ENCODE measurements at places on chromosomes 6 and 20.
A peak's percentile ranks its signal among the peaks of the same experiment; 100 is the strongest.

DNA sequence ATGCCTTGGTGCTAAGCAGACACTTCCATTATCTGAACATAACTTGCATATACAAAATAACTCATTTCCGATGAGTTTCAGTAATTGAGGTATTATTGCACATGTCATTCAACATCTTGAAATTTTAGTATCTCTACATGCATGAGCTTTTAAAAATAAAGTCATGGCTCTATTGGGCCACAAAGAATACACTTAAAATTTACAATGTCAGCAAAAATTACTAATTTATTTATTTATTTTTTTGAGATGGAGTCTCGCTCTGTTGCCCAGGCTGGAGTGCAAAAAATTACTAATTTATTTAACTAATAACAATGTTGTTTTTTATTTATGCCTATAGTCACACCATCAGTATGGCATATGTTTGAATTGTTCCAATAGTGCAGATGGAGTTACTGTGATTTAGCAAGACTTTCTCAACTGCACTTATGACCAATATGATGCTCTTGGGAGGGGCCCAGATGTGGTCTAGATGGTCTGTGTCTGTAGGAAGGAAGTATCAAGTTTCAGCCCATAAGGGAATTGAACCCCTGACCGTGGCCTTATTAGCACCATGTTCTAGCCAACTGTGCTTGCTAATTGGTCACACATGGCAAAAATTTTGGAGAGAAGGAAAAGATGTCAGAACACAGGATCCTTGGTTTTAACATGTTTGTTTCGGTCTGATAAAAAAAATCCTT lies 370.7 kb upstream of the TSHZ2 start:
- peaks cover 67% of the 10 kb centered on the region for H3K27me3 ChIP-seq
- H3K4me3 ChIP-seq: no peak overlapping the region

- H3K4me3 ChIP-seq: peak overlapping the region; percentile 68
- peaks cover 100% of the 10 kb centered on the region for H3K27me3 ChIP-seq
- peaks cover 31% of the 10 kb centered on the region for H3K4me1 ChIP-seq
- H3K27ac ChIP-seq: no peak overlapping the region
- no peak for DNase-seq
These were observed 9.9 kb downstream of the NRN1 start for GRCh38 chr6:5996714-5997419.

DNA sequence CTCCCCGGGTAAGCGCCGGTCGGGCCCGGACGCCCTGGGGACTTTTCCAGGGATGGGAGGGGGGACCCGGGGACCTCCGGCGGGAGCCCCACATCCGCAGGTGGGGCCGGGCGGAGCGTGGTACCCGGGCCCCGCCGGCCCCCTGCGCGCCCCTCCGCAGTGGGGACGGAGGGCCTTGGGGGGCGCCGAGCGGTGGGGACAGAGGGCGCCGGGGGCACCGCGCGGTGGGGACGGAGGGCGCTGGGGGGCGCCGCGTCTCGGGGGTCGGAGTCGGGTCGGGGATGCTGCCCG lies 270 bp downstream of the PLEKHG1 start:
- H3K27ac ChIP-seq: no peak overlapping the region
- peaks cover 13% of the 10 kb centered on the region for H3K27me3 ChIP-seq
- no peak for DNase-seq
- H3K4me1 ChIP-seq: peaks cover 51% of the 10 kb centered on the region

GRCh38 chr20:50652702-50653294 lies 38.5 kb downstream of the RIPOR3 start:
- H3K27ac ChIP-seq: peak overlapping the region; percentile 52
- H3K27me3 ChIP-seq: no peaks in the 10 kb centered on the region
- H3K4me1 ChIP-seq: peaks cover 12% of the 10 kb centered on the region
- no peak for DNase-seq

GRCh38 chr6:170206317-170206621 lies 84.6 kb downstream of the DLL1 start:
- H3K4me3 ChIP-seq: no peak overlapping the region
- H3K27me3 ChIP-seq: peaks cover 3% of the 10 kb centered on the region
- H3K27ac ChIP-seq: no peak overlapping the region
- DNase-seq: no peak

DNA sequence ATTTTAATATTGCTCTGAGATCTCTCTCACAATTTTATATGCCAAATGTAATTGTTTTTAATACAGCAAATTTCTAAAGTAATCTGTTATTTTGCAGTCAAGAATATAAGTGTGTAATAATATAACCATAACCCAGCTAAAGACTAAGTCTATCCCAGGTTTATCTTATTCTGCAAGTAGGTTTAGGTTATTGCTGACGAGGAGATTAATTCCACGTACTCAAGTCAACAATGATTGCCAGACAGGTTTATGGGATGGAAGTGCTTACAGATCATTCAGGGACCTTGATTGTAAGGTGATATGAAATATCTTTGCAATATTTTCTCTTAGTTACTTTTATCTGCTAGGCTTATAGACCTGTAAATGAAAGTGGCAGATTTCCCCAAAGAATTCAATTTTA lies 698.3 kb downstream of the HDGFL1 start:
- peaks cover 3% of the 10 kb centered on the region for H3K4me1 ChIP-seq
- DNase-seq: no peak
- no peak overlapping the region for H3K27ac ChIP-seq
- H3K27me3 ChIP-seq: no peaks in the 10 kb centered on the region
- H3K4me3 ChIP-seq: no peak overlapping the region
- H3K36me3 ChIP-seq: peaks cover 3% of the 10 kb centered on the region

All from mesothelial cell of epicardium (in vitro differentiated cells).